ENCODE measurements at places on chromosomes 2 and 18.
A peak's percentile ranks its signal among the peaks of the same experiment; 100 is the strongest.

- no peak for DNase-seq
These were observed 2041.4 kb upstream of the CELF4 start for GRCh38 chr18:39607034-39607433.

DNA sequence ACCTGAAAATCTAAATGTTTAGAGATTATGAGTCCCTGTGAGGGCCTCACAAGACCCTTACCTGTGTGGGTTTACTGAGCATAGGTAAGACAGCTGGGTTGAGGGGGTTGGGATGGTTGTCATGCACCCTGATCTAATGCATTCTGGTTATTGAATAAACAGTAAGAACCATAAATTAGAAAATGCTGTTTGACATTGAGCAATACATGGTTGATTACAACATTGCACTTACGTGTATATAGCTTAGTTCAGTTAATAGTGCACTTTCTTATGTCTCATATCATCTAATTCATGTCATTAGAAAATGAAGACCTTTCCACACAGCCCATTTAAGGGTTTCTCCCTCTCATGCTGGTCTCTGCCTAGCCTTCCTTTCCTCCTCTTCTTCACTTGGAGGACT lies 253.5 kb upstream of the ATP5MC3 start:
- DNase-seq: no peak

DNA sequence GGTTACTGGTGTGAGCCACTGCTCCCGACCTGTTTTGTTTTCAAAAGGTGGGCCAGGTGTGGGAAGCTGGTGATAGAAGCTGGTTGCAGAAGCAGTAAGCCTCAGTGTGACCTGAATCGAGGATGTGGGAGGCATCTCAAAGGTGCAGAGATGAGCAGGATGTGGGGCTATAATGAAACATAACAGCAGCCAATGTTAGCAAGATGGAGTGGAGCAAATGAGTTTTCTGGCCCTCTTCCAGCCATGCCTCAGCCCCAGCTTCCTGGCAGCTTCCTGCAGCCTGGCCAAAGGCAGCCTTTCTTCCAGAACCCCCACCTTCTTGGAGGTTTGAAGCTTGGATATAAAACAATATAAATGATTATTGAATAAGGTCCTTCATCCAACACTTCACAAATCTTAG lies 184.8 kb downstream of the NCK2 start:
- DNase-seq: peak; percentile 30

DNA sequence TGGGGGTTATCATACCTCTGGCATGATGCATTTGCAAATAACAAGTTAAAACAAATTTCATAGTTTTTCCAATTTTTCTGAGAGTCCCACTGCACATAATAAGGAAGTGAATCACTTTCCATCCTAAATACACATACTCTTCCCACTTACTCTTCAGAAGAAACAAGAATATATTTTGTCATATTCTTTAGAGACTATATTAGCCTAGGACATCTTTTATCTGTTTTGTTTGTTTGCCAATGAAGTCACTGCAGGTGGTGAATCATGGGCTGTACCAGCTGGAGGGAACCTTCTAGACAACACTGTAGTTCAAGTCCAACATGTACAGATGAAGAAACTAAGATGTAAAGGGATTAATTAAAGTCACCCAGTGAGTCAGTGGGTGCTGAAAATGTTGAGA lies 116.8 kb downstream of the XIRP2 start:
- DNase-seq: no peak

- DNase-seq: no peak
These were observed 51.0 kb upstream of the ZNF516 start for GRCh38 chr18:76546088-76546435.

DNA sequence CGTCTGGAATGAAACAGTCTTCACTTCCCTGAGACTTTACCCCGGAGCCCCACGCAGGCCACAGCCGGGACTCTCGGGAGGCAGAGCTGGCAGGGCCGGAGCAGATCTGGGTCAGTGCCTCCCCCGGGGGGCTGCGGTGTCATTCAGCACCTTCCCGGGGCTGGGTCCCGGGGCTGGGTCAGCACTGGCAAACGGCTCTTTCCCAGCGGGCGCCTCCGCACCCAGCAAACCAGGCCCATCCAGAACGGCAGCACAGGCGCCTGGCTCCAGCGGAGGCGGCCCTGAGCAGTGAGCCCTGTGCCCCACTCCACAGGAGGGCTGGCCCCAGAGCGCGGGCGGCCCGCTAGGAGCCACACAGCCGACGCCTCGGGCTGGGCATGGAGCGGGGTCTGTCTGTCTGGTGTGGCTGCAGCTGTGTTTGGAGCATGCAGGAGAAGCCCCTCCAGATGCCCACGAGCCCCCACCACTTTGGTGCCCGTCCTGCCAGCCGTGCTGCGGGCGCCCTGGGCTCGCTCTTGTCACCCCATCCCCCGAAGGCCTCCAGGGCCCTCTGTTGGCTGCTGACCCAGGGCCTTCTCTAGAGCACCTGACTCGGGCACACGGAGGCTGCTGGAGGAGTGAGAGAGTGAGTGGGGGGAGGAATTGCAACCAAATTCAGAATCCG lies 132.1 kb upstream of the CTDP1 start:
- no peak for DNase-seq

- no peak for DNase-seq
These were observed 5.6 kb upstream of the ATOH8 start for GRCh38 chr2:85748039-85748734.

- no peak for DNase-seq
These were observed 567.0 kb upstream of the CRIM1 start for GRCh38 chr2:35788543-35788942.

DNA sequence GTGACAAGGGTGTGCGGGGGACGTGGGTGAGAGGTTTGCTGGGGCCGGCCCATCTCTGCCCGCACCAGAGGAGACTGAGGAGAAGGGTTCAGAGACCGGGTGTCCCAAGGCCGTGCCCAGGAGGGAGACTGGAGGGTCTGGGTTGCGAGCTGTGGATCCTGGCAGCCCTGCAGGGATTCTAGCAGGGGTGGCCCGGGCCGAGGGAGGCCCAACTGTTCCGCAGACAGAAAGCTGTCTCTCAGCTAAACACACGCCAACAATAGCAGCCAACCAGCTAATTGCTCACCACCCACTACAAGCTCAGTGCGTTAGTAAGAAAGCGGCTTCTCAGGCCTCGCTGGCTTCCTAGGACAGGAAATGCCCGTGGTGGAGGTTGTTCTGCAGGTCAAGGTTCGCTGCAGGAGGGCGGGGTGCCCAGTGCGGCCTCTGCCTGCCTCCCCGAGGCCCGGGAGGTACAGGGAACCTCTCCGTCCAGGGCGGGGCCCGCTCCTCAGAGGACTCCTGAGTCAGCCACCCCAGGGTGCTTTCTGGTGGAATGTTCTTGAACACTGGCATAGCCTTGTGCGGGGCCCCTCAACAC lies 282.0 kb upstream of the PXDN start:
- DNase-seq: no peak

- DNase-seq: no peak
These were observed 91.4 kb downstream of the MAPK4 start for GRCh38 chr18:50651334-50651733.

- no peak for DNase-seq
These were observed 3.3 kb downstream of the TNP1 start for GRCh38 chr2:216856406-216857065.

GRCh38 chr2:85952196-85952734 lies 63.5 kb upstream of the ST3GAL5 start:
- no peak for DNase-seq

GRCh38 chr18:73646196-73646595 lies 501.4 kb downstream of the FBXO15 start:
- DNase-seq: no peak

DNA sequence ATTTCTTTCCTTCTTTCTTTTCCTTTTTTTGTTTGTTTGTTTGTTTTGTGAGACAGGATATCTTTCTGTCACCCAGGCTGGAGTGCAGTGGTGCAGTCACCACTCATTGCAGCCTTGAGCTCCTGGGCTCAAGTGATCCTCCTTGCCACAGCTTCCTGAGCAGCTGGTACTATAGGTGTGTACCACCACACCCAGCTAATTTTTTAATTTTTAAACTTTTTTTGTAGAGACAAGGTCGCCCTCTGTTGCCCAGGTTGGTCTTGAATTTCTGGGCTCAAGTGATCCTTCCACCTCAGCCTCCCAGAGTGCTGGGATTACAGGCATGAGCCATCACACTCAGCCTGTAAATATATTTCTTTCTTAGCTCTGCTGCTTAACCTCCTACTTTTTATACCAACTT lies 83.4 kb upstream of the CYP20A1 start:
- no peak for DNase-seq

GRCh38 chr2:154640000-154640399 lies 58.5 kb upstream of the KCNJ3 start:
- DNase-seq: no peak

DNA sequence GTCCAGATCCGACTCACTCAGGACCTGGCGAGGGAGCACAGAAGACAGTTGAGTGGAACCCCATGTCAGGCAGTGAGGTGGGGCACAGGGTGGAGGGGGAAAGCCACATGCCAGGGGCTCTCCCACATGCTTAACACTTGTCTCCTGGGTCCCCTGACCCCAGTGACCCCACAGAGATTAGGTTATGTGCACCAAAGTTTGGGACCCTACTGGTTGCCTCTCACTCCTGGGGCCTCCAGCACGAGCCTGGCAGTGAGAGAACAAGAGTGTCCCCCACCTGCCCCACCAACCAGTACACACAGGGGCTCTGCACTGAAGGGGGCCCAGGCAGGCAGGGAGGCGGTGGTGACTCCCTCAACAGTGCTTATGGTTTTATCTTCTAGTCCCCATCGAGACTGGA lies 58.3 kb downstream of the CIB4 start:
- DNase-seq: no peak

DNA sequence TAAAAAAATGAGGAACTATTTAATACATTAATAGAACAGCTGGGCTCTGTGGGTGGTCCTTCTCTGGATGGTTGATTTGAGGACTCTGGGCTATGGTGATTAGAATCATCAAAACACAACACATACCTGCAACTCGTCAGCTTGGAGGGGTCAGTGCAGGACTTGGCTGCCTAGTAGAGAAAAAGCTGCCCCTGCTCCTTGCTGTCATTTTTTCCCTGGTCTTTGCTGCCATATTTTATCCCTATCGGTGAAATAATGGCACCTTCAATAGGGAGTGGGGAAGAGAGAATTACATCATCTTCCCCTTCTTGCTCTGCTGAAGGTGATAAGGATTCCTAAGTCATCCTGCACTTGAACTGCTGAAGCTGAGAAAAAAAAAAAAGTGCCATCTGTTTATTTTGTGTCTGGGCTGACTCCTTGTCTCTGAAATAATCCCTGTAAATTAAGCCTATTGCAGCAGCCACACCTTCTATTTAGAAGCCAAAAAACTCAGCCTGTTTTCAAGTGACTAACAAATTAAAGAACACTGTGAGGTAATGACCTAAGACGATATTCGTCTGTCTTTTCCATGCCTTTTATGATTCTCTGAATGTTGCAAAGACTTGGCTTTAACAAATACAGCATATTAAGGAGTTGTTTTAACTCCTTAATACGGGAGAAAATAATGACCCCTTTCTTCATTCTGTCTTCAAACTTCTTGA lies 89.3 kb downstream of the ACVR1 start:
- DNase-seq: no peak

GRCh38 chr2:199118673-199119112 lies 339.0 kb downstream of the SATB2 start:
- no peak for DNase-seq

- DNase-seq: no peak
These were observed at the start of gene SCN2A for GRCh38 chr2:165239230-165239629. Gene SCN2A, plus strand, starts transcription at chr2:165239414. Its CDS starts 56,410 bp downstream, at chr2:165295824.

- DNase-seq: no peak
These were observed 79.3 kb upstream of the IGFBP5 start for GRCh38 chr2:216774620-216775019.
